Upper lobe of left lung (tissue), 6 donors: ENCODE measurements at places on chromosomes 7 and 10. TPM values are rescaled to one million over a fixed set of nuclear protein-coding genes. Genes with fewer than 3 reads are reported as not detected.
A peak's percentile ranks its signal among the peaks of the same experiment; 100 is the strongest.

Gene HABP2
- 0.20 TPM for total RNA-seq

Gene AGFG2
- total RNA-seq, result 22.1 TPM

Gene LEP
- not detected for total RNA-seq

Gene MYO3A
- total RNA-seq, result not detected

Gene PRSS1
- not detected for total RNA-seq

Gene PDGFA
- 39.1 TPM for total RNA-seq

Gene NME8
- 6.3 TPM for total RNA-seq

Gene CHCHD1
- 31.2 TPM for total RNA-seq

Gene MBL2
- 0.10 TPM for total RNA-seq

Gene IFIT2
- total RNA-seq, result 31.7 TPM

Gene TRIM50
- 0.55 TPM for total RNA-seq

Gene CTAGE8
- total RNA-seq, result 1.5 TPM

DNA sequence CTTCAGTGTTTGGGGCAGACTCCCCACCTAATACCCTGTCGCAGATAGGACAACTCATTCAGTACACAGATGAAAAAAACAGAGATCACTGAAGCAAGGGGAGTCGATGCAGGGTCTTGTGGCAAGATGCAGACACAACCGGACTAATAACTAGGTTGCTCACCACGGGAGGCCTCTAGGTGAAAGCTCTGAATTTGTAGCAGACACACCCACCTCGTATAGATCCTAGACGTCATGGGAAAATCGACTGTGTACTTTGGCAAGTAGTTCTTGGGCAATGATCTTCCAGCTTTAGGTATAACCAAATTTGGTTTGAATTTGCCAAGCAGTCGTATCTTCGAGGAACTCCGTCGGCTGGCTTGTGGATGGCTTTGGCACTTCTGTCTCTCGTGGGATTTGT, 88.1 kb downstream of the TCF7L2 start:
- no peak for DNase-seq
- no peaks in the 10 kb centered on the region for H3K27me3 ChIP-seq
- no peak overlapping the region for H3K4me3 ChIP-seq
- no peaks in the 10 kb centered on the region for H3K36me3 ChIP-seq
- H3K27ac ChIP-seq, result no peak overlapping the region

GRCh38 chr7:73734619-73735527, 3.7 kb downstream of the ABHD11 start:
- peak; percentile 93 for DNase-seq
- peaks cover 22% of the 10 kb centered on the region for H3K36me3 ChIP-seq
- H3K4me1 ChIP-seq, result peaks cover 25% of the 10 kb centered on the region
- peak overlapping the region; percentile 78 for H3K27ac ChIP-seq

DNA sequence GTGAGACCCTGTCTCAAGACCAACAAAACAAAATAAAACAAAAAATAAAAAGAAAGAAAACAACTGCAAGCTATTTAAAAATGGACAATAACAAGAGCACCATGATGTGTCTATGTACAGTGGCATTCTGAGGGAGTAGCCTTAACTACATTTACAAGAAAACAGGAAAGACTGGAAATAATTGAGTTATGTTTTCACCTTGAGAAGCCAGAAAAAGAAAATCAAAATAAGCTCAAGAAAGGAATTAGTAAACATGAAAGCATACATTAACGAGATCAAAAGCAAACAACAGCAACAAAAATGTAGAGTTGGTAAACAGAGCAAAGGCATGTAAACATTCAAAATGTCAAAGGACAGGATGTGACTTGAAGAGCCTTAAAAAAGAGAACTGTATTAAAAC, 36.7 kb downstream of the TEX36 start:
- DNase-seq, result no peak
- no peak overlapping the region for H3K27ac ChIP-seq
- no peaks in the 10 kb centered on the region for H3K4me1 ChIP-seq
- H3K36me3 ChIP-seq, result no peaks in the 10 kb centered on the region
- H3K27me3 ChIP-seq, result no peaks in the 10 kb centered on the region
- H3K4me3 ChIP-seq, result no peak overlapping the region

DNA sequence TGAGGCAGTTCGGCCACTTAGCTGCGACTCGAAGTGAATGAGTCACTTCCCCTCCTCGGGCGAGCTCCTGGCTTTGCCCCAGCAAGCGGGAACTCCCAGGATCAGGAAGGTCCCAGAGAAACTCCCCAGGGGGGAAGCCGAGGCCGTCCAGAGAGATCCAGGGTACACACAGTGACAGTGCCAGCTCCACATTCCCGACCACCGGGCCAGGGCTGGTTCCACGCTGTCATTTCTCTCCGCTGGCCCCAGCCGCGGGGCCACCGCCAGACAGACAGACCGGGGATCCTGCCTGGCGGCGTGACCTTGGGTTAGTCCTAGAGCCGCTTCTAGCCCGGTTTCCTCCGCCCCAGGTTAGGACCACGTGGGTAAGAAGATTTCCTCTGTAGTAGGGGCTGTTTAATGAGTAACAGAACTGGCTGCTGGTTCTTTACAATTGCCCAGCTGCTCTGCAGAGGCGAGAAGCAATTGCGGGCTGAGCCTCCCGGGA, 463 bp upstream of the UPP1 start:
- H3K27me3 ChIP-seq, result no peaks in the 10 kb centered on the region
- DNase-seq, result peak; percentile 91
- H3K27ac ChIP-seq, result peak overlapping the region; percentile 98
- H3K4me1 ChIP-seq, result peaks cover 44% of the 10 kb centered on the region

DNA sequence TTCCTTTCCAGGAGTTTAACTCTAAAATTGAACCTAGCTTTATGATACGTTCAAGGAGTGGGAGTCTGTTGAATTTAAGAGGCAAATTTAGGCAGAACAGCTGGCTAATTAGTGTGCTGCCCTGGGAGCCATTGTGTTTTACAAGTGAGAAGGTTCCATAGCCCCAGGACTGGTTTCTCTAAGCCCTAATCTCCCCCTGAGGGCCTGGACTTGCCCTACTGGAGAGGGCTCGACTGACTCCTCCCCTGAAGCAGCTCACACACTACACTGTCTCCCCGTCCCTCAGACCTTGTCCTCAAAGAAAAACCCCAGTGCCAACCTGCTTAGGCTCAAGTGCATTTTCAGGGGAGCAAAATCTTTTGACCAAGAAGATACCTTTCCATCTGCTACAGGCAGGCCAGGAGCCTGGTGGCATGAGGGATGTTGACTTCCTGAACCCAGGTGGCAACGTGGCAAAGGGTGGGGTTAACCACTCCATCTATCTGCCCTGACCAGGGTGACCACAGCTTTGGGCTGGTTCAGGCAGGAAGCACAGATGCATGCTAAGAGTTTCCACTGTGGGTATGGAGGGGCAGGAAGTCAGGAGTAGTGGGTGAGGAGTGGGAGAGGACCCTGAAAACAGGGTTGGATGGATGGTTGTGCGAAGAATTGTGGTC, 68.9 kb upstream of the CARD11 start:
- no peak overlapping the region for H3K27ac ChIP-seq
- peak; percentile 22 for DNase-seq
- no peaks in the 10 kb centered on the region for H3K4me1 ChIP-seq
- no peak overlapping the region for H3K4me3 ChIP-seq
- H3K27me3 ChIP-seq, result no peaks in the 10 kb centered on the region

DNA sequence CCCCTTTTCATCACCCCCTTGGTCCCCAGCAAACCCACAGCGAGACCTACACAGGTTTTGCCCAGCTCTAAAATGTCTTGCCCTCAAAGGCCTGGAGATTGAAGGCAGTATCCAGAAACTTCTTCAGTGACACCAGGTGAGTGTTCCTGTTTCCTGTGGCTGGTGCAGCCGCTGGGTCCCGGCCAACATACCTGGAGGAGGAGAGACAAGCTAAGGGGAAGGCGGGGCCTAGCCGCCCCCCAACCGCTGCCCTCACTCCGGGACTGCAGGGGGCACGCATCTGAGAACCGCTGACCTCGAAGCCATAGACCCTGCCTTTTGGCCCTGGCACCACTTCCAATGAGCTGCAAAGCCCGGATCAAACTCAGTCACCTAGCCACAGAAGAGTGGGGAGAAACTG, 27.0 kb downstream of the OGDHL start:
- H3K27ac ChIP-seq, result no peak overlapping the region
- no peaks in the 10 kb centered on the region for H3K4me1 ChIP-seq
- DNase-seq, result no peak
- H3K27me3 ChIP-seq, result no peaks in the 10 kb centered on the region
- no peaks in the 10 kb centered on the region for H3K36me3 ChIP-seq

DNA sequence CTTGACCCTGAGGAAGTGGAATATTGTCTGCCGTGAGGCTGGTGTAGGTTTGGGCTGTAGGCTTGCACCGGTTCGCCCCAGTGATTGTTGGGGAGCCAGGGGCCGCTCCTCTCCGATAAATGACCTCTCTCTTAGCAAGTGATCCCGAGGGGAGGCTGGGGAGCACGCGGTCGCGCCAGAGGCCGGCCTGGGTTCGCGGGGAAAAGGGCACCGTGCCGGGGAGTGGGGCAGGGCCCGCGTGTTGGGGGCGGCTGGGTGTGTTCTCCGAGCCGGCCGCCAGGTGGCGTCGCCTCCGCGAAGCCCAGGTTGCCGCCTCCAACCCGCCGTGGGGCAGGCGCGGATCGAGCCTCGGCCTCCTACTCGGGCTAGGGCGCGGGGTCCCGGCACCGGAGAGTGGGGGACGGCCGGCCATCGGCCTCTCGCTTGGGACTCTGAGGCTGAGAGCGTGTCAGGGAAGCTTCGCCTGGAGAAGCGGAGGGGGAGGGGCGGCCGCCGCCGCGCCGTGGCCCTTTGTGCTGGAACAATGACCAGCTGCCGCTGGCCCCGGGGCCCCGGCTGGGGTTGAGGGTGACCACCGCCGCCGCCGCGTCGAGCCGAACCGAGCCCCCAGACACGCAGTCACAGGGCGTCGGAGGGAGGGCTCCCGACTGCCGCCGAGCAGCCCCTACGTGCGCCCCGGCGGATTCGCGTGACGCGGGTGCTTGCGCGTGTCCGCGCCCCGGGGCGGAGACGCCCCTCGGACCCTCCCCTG, 442 bp upstream of the LZTS2 start:
- H3K36me3 ChIP-seq, result peaks cover 3% of the 10 kb centered on the region
- peak overlapping the region; percentile 73 for H3K4me3 ChIP-seq
- no peaks in the 10 kb centered on the region for H3K27me3 ChIP-seq
- peak overlapping the region; percentile 98 for H3K27ac ChIP-seq
- peak; percentile 85 for DNase-seq

DNA sequence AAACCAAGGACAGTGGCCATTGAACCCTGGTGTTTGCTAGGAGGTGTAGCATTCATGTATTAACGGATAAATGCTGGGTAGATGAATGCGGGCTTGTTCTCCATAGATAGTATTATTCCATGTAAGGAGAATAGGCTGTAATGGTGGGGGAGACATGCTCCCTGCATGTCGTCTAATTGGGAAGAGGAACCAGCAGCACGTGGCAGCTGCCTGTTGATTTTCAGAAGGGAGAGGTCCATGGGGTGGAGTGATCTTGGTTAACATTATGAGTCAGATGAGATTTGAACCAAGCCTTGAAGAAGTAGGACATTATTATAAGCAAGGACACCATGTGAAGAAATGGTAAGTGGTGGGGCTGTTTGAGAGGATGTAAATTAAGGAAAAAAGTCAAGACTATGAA, 112.5 kb downstream of the WNT2 start:
- no peaks in the 10 kb centered on the region for H3K36me3 ChIP-seq
- H3K27me3 ChIP-seq, result no peaks in the 10 kb centered on the region
- H3K27ac ChIP-seq, result peak overlapping the region; percentile 32
- DNase-seq, result no peak
- no peak overlapping the region for H3K4me3 ChIP-seq
- H3K4me1 ChIP-seq, result no peaks in the 10 kb centered on the region

GRCh38 chr10:72334825-72335393, 19.8 kb downstream of the DNAJB12 start:
- H3K27me3 ChIP-seq, result no peaks in the 10 kb centered on the region
- DNase-seq, result peak; percentile 92
- H3K4me1 ChIP-seq, result peaks cover 72% of the 10 kb centered on the region
- H3K27ac ChIP-seq, result peak overlapping the region; percentile 86

- no peak overlapping the region for H3K4me3 ChIP-seq
- H3K4me1 ChIP-seq, result no peaks in the 10 kb centered on the region
- no peak for DNase-seq
- H3K36me3 ChIP-seq, result no peaks in the 10 kb centered on the region
Measured at GRCh38 chr7:7228967-7229366, 46.6 kb downstream of the C1GALT1 start.

DNA sequence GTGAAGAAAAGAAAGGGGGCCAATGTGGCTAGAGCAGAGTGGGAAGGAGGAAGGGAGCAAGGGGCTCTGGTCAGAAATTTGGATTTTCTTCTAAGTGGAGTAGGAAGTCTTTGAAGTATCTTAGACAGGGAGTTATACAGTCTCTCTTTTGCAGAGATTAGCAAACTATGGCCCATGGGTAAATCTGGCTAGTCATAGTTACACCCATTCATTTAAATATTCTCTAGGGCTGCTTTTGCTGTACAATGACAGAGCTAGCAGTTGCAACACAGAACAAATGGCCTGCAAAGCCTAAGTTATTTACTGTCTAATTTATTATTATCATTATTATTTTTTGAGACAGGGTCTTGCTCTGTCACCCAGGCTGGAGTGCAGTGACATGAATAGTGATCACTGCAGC, 10.5 kb upstream of the LAMB4 start:
- H3K4me3 ChIP-seq, result no peak overlapping the region
- H3K27me3 ChIP-seq, result no peaks in the 10 kb centered on the region
- H3K36me3 ChIP-seq, result no peaks in the 10 kb centered on the region

DNA sequence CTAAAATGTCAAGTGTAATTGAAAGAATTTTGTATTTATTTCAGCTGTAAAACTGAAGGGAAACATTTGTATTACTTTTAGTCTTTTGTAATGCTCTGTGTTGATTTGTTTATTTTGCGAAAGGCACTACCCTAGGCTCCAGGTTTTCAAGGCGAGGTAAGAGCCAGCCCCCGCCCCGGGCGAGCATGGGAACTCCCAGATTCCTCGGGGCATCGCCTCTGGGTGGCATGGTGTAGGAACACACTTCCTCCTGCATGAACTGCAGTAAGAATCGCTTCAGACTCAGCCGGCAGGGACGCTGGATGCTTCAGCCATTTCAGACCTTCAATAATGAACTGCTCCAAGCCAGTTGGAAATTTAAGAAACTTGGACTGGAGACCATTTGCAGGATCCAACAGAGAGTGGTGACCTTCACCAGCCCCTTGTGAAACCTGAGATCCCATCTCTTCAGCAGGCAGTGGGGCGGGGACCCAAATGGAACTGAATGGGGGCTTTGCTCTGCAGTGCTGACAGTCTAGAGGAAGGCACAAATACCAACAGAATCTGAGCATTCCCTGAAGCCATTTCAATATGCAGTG, 544.3 kb upstream of the MGMT start:
- no peak overlapping the region for H3K4me3 ChIP-seq

- H3K36me3 ChIP-seq, result no peaks in the 10 kb centered on the region
- H3K4me3 ChIP-seq, result no peak overlapping the region
- DNase-seq, result no peak
- no peaks in the 10 kb centered on the region for H3K27me3 ChIP-seq
- H3K4me1 ChIP-seq, result no peaks in the 10 kb centered on the region
Measured at GRCh38 chr10:105253515-105254212, 612.6 kb downstream of the SORCS3 start.

DNA sequence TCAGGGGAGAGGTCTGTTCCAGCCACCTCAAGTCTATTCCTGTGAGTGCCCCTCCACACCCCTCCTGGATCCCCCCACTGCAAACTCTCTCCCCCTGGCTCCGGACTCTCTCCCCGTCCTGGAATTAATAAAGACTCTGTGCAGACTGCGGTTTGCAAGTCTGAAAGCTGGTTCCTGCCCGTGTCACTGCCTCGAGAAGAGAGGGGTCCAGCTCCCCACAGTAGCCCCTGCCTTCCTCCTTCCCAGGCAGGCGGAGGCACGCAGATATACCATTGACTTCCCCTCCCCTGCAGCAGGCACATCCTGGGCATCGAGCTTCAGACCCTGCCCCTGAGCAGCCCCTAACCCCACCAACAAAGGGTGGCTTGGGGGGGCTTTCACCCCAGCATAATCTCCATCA, 2.2 kb upstream of the ELN start:
- no peak overlapping the region for H3K4me3 ChIP-seq
- H3K27me3 ChIP-seq, result no peaks in the 10 kb centered on the region
- no peak for DNase-seq
- no peaks in the 10 kb centered on the region for H3K36me3 ChIP-seq
- peaks cover 54% of the 10 kb centered on the region for H3K4me1 ChIP-seq
